ENCODE measurements at places on chromosomes 5 and 9.
A peak's percentile ranks its signal among the peaks of the same experiment; 100 is the strongest.

DNA sequence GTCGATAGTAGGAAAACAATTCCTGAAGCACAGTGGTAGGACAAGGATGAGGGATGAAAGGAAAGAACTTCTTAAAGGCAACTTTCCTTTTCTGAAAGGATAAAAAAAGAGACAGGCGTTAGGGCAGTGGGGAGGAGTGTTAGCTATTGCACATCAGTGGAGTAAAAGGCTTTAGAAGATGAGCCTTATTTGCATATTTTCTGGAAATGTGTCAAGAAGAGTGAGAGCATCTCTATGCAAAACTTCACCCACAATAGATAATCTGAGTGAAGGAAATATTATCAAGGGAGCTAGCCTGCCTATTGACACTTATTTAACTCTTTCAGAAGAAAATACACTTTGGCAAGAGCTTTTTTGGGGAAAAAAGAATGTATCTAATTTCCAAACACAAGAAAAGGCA, 151.6 kb downstream of the MACIR start:
- no peak for DNase-seq

DNA sequence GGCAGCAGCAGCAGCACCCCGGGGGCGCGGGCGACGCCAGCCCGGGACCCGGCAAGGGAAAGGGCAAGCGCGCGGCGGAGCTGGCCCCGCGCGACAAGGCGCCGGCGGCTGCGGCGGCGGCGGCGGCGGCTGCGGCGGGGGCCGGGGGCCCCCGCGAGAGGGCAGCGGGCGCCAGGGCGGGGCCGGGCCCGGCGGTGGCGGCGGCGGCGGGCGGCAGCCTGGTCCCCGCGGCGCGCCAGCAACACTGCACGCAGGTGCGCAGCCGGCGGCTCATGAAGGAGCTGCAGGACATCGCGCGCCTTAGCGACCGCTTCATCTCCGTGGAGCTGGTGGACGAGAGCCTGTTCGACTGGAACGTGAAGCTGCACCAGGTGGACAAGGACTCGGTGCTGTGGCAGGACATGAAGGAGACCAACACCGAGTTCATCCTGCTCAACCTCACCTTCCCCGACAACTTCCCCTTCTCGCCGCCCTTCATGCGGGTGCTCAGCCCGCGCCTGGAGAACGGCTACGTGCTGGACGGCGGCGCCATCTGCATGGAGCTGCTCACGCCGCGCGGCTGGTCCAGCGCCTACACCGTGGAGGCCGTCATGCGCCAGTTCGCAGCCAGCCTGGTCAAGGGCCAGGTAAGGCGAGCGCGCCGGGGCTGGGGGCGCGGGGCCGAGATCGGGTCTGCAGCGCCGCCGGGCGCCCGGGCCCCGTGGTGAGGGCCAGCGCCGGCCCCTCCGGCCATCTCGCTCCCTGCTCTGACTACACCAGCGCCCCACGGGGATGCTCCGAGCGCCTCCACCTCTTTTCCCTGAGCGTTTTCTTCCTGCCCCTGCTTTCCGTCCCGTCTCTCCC, at the start of gene UBE2QL1:
UBE2QL1 (plus strand) TSS at position 238 of the 843 bp plus-strand sequence; CDS start at position 273, 35 bp downstream.
- peak; percentile 11 for DNase-seq

DNA sequence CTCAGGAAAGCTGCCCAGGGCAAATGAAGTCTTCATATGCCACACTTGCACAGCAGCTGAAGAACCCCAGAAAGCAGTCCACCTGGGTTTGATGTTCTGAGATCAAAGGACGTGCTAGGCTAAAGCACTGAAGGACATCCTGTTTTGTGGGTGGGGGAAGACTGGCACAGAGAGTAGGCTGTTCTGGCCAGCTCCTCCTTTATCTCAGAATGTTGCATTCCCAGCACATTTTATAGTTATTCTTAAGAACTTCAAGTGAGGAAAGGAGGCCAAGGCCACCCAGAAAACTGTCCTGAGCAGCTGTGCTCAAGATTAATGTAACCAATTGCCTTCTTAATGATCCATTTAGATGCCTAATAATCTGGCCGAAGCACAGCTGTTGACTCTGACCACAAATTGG, 10.9 kb downstream of the SHOC1 start:
- DNase-seq, result no peak

GRCh38 chr5:167731951-167732350, 559.5 kb upstream of the WWC1 start:
- DNase-seq, result no peak

DNA sequence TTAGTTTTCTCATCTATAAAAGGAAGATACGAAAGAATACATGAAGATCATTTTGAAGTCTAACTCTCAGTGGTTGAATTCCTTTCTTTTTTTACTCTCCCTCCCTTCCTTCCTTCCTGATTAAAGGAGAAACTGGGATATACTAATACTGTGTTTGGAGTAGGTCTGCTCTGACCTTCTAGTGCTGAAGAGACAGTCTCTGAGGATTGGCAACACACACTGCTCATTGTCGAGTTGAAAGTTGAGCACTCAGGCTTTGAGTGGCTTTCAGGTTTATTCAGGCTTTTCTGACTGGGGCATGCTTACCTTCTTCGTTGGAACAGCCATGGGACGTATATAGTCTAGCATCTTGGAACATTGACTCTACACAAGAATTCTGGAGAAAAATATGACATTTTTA, 86.9 kb upstream of the RPS23 start:
- no peak for DNase-seq

GRCh38 chr5:172238334-172238733, 44.4 kb downstream of the EFCAB9 start:
- DNase-seq, result no peak

- no peak for DNase-seq
These were observed 279.2 kb downstream of the DMAC1 start for GRCh38 chr9:7520396-7520795.

DNA sequence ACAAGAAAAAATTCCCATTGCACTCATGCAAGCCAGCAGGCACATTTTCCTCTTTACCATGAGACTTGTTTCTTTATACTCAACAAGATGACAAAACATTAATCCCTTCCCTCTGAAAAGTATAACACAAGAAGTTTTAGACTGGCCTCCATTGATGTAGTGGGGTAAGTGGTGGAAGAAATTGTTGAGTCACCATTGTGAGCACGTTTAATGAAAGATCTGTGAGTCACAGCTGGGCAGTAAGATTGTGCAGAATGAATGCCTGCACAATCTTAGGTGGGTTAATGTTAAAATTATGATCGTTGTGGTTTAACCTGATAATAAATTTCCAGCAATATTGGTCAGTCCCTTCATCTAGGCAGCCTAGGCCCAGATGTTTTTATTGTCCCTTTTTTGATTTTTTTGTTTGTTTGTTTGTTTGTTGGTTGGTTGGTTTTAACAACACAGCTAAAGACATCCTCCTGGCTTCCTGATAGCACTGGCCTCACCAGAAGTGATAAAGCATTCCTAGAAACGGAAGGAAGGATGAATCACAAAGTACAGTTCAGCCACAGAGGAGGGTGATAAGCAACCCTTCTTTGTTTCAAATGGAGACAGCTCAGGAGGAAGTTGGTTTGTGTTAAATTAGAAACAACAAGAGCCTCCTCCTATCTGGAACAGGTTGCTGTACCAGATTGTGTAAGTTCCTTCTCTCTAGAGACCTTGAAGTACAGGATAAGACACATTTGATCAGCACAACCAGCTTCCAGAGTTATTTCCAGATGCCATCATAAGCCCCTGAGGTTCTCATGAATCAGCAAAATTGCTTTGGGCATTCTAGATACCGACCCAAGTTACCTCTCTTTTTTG, 40.3 kb downstream of the SLC24A2 start:
- no peak for DNase-seq

DNA sequence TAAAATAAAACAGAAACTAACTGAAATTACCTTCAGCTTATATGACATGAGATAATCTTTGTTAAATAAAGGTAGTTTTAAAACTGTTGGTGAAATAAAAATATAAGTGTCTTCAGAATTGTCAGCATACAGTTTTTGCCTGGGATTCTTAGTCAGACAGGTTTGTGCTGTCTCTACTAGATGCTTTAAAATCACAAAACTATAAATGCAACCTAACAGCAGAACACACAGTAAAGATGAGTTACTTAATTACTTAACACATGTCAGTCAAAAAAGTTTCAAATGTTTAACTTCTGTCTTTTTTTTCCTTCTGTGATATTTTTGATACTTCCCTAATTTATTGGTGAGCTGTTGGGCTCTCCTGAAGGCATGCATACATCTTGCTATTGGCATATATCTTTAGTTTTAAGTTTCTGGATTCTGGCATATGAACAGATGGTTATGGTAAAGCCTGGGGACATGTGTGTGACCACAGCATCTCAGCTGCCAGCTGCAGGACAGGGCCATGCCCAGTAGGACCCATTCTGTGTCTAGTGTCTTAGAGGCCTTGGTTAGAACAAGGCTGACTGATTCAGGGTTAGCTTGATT, 231.1 kb upstream of the NUDT12 start:
- no peak for DNase-seq

DNA sequence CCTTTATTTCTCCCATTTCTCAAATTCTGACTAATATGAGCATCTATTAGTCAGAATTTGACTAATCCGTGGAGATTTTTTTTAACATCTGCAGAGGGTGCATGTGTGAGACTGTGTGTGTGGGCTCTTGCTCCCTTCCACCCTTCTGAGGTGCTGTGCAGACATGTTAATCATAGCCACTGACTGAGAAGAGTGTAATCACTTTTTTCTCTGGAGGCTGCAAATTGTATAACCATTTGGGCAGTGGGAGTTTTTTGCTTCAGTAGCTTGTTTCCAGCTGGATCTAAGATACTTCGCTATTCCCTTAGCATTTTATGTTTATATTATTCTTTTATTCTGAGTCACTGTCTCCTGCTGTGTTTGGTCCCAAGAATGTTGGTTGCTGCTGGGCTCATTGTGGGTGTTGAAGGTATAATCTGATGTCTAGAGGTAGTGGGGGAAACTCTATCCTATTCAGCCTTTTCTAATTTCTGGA, 66.2 kb downstream of the ARHGEF28 start:
- no peak for DNase-seq

- peak; percentile 54 for DNase-seq
These were observed 701 bp upstream of the ZNF462 start for GRCh38 chr9:106862110-106862820.

- no peak for DNase-seq
These were observed 124.2 kb upstream of the GAS1 start for GRCh38 chr9:87071473-87071872.

DNA sequence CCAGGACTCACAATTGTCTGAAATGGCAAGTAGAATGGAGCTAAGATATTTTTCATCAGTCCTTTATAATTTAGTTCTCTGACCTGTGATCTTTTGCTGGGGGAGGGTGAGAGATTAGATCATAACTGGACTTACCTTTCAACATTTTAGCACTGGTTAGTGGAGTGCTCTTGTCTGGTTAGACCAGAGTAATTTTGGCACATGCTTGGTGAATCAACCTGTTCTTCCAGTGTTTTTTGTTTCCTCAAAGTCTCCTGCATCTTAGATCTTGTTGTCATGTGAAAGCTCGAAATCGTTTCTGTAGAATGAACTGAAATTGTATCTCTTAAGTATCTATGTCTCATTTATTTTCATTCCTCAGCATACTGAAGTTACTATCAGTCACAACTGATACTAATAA, 122.4 kb downstream of the TLE4 start:
- no peak for DNase-seq

GRCh38 chr9:126844085-126844484, 16.4 kb upstream of the ZBTB34 start:
- DNase-seq, result no peak

GRCh38 chr9:99745085-99745484, 76.6 kb upstream of the NR4A3 start:
- DNase-seq, result no peak

Measured in neural crest cell (in vitro differentiated cells).